ENCODE measurements at places on chromosomes 7 and 10.
A peak's percentile ranks its signal among the peaks of the same experiment; 100 is the strongest.

DNA sequence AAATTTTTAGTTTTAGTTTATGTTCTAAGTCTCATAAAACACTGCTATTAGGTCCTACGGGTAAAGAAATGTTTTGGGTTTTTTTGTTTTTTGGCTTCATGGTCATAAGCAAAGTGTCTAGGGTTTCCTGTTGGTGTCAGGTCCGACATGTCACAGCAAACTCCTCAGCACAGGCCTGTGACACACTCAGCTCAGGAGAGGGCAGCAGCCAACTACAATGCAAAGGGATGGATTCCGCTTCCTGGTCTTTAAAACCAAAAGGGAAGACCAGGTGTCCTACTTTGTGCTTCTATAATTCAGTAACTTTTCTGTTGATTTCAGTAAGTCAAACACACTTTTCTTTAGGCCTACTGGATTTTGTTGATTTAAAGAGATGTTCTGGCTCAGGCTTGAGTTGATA lies 83.8 kb upstream of the MACROH2A2 start:
- DNase-seq: peak; percentile 51

DNA sequence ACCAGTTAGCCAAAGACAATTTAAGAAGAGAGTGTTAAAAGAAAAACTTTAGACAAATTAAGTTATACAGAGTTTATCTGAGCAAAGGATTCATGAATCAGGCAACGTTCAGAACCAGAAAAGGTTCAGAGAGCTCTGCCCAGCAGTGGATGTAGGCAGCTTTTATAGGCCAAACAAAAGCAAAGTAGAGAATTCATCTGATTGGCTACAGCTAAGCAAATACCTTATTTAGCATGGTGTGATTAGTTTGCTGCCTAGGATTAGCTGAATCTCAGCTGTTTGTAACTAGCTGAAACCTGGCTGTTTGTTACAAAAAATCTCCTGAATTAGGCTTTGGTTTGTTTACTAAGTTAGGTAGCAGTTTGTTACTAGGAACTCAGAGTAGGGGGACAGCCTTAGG lies 66.0 kb downstream of the SLC25A40 start:
- no peak for DNase-seq

- DNase-seq: no peak
Observed at GRCh38 chr7:155298288-155298833, 683 bp downstream of the INSIG1 start.

- DNase-seq: peak; percentile 75
Observed at GRCh38 chr10:104824380-104825006, 183.4 kb downstream of the SORCS3 start.

- no peak for DNase-seq
Observed at GRCh38 chr7:128161466-128162125, 79.5 kb upstream of the LEP start.

- DNase-seq: no peak
Observed at GRCh38 chr7:49783446-49783845, 10.0 kb downstream of the VWC2 start.

- DNase-seq: peak; percentile 74
Observed at GRCh38 chr10:24503461-24504320, 220.0 kb downstream of the ARHGAP21 start.

DNA sequence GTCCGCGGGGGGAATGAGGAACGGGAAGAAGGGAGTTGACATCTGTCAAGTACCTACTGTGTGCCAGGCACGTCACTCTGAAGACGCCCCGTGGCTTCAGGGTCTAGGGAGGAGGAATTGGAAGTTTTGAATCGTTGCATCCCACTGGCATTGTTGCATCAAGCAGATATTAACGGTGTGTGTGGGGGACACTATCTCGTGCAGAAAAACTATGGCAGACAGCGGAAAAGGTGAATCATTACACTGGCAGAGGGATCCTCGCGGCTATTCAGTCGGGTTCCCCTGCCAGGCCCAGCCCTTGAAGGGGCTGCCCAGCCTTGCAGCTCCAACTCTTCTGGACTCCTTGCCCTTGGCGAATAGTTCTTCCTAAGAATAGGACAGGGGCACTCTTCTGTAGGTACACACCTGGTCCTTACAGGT lies 1.0 kb upstream of the KIAA1549 start:
- DNase-seq: no peak

DNA sequence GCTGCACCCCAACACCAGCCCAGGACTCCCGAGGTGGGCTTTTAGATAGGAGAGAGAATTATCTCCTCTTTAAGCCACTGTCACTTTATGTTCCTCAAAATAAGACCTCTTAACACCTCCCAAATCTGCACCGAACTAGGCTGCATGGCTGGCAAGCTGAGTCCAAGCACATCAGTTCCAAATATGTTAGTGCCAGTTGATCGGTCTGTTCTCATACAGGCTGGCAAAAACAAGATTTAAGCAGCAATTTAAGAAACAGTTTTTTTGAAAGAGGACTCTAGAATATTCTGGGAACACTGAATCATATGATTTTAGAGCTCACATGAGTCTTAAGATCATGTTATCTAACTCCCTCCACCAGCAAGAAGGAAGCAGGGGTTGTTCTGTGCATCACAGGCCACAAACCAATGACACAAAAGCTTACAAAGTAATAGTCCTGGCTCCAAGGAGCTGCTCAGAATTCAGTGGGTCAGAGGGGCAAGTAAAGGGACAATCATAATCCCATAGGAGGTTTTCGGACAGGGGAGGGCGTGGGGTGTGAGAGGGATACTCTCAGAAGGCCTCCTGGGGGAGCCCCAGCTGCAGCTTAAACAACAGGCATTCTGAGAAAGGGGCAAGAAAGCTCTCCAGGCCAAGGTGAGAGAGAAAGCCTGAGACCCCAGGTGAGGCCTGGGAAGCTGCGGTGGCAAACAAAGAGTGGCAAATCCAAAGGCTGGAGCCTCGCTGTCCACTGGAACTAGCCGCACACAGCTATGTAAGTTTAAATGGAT lies 7.1 kb downstream of the COBL start:
- DNase-seq: peak; percentile 36

- DNase-seq: no peak
Observed at GRCh38 chr10:27158421-27158820, 3.3 kb downstream of the MASTL start.

GRCh38 chr10:520402-520787 lies 169.1 kb downstream of the DIP2C start:
- no peak for DNase-seq

GRCh38 chr7:65839846-65840245 lies 33.0 kb upstream of the VKORC1L1 start:
- no peak for DNase-seq

DNA sequence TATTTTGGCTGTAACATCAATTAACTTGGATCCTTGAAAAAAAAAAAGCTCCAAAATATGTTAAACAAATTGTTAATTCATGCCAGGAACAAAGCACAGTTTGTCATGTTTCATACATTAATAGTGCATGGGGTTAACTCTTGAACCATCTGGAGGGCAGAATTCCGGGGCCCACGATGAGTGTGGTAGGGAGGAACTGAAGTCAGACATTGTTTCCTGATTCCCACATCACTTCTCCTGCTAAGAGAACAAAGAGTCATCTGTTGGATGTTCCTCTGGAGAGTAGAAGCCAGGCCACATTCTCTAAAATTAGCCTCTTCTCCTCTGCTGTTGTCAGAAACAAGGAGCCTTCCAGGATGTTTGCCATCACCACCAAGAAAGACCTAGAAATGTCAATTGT lies 54.6 kb downstream of the TMEM178B start:
- DNase-seq: no peak

DNA sequence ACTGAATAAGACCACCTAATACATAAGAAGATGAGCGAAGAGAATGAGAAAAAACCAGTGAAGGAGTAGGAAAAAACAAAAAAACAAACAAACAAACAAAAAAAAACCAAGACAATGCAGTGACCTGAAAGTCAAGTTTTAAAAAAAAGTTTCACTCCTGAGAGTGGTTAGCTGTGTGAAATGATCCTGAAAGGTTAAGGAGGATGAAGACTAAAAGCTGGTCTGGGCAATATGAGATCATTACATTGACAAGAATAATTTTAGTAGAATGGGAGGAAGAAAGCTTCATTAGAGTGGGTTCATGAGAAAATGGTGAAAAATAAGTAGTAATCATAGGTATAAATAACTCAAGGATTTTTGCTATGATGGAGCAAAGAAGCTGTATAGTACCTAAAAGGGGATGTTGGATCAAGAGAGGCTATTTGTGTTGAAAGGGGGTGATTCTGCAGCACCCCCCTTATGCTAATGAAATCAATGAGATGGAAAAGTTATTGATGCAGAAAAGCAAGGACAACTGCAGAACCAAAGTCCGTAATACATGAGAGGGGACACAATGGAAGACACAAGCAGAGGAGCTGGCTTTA lies 80.2 kb downstream of the KMT2C start:
- no peak for DNase-seq

DNA sequence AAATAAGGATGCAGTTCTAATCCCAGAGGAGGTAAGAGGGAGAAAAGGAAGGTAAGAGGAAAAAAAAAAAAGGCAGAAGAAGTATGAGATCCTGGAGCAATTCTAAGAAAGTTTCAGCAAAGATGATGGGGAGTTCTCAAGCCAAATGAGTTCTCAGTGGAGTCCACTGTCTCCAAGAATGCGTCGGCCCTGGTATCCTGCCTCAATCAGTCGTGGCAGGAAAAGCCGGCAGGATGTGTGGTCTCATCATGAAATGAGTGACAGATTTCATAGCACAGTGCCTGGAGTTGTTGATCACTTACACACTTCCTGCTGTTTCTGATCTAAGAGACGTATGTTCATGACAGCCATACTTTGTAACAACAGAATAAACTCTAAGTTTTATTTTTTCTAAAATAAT lies 554.9 kb downstream of the NXPH1 start:
- no peak for DNase-seq

DNA sequence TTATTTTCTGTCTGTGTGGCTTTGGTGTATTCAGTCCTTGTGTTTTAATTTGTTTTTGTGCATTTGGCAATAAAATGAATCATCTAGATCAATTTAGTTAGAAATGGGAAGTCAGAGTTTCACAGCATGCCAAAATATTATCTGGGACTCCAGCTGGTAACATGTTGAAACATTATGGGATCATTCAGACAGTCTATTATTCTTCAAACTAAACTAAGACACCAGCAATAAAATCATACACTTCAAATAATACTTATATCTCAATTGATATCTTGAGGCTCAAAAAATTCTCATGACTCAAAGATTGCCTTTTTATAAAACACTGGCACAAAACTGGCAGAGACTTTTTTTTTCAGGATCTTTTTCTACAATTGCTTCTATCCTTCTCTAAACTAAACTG lies 5.8 kb upstream of the RP9 start:
- no peak for DNase-seq

DNA sequence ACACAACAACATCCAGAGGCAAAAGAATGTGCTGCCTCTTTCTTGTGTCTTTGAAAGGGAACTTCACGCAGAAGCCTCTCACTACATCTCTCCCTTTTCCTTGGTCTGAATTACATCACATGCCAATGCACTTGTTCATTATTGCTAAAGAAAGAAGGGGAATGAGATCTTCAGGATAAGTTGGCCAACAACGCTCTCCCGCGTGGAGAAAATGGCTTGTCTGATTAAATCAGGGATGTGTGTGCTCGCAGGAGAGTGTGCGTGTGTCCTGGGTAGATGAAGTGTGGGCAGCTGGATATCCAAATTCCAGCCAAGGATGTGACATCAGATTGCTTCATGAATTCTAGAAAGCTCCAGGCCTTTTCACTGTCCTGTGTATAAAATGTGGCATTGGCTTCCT lies 541.6 kb upstream of the FZD8 start:
- DNase-seq: no peak

- peak; percentile 22 for DNase-seq
Observed at GRCh38 chr7:4042402-4043045, 639.6 kb upstream of the FOXK1 start.

DNA sequence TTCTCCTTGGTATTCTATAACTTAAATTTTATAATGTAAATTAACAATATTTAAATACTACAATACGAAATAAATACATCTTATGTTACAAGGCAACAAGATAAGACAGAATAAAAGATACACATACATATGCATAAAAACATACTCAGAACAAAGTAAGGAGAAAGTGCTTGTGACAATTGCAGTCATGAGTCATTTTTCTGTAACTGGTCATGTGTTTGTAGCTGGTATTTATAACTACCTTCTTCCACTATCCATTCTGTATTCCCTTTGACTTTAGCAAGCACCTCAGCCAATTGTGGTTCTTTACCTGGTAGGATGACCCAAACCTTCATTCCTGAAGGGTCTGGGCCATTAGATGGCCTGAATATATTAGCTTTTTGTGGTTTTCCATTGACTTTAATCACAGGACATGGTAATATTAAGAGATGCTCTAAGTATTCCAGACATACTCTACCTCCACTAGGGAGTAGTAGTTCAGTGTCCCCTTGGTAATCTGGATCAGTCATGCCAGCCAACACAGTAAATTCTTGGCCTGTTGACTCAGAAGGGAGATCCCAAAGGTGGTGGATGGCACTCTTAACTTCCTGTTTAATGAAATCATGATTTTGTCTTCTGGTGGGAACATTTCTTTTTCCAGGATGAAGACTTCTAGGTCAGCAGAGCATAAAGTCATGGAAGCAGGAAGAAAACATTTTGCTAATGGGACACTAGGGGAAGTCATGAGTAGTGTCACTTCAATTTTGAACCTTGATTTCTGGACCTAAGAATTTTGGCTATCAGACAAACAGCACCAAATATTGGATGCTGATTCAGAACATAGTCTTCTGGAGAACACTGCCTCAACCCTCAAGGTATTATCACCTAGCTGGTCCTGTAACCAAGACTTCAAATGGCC lies 733.7 kb upstream of the IGFBP3 start:
- DNase-seq: no peak

- no peak for DNase-seq
Observed at GRCh38 chr10:114723991-114724715, 66.1 kb upstream of the ABLIM1 start.

- peak; percentile 84 for DNase-seq
Observed at GRCh38 chr7:51187941-51188340, 128.7 kb downstream of the COBL start.

DNA sequence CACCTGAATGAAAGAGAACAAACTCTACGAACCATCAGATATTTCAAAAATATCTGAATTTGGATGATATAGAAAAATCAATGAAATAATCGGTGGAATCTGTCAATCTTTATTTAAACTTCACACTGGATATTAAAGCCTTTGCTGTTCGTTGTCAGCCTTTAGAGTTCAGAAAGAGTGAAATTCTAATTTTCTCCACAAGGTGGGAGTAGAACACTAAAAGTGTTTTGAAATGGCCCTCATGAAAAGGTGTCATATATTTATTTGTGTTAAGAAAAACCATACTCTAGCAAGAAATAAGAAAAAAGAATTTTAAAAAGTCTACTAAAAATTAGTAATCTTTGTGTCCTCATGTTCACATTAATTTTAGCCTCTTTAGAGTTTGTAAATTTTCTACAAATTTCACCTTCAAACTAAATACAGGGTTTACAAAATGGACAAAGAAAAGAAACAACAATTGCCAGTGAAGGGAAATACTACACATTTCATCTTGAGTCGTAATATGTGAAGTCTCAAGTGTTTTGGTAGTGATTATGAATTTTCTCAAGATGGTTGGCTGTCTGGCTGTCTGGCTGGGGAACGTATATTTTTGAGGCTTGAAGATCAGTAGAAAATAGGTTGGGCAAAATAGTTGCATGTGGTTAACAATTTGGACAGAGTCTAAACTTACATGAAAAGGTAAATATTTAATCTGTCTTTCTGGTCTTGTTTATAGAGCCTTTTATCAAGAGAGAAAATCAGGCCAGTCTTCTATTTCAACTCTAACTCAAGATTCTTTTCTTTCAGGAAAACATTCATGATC lies 43.7 kb downstream of the DNAJB9 start:
- DNase-seq: no peak

GRCh38 chr10:75852851-75853484 lies 421.5 kb downstream of the LRMDA start:
- no peak for DNase-seq
